ENCODE measurements at places on chromosomes 7 and 10. TPM values are rescaled to one million over a fixed set of nuclear protein-coding genes. Genes with fewer than 3 reads are reported as not detected.

SCIN gene
- total RNA-seq, result 0.26 TPM

PDE6C gene
- total RNA-seq, result not detected

FFAR4 gene
- total RNA-seq, result not detected

TLX1 gene
- total RNA-seq, result not detected

STAM gene
- total RNA-seq, result 21.9 TPM

TEX47 gene
- total RNA-seq, result not detected

PRSS37 gene
- total RNA-seq, result not detected

STOX1 gene
- not detected for total RNA-seq

DPYSL4 gene
- total RNA-seq, result 0.13 TPM

TSPAN13 gene
- 32.6 TPM for total RNA-seq

BMPER gene
- 0.13 TPM for total RNA-seq

NME8 gene
- not detected for total RNA-seq

LBX1 gene
- total RNA-seq, result not detected

C10orf105 gene
- total RNA-seq, result not detected

PTPN20 gene
- 2.9 TPM for total RNA-seq

TUBAL3 gene
- 0.26 TPM for total RNA-seq

ZP3 gene
- total RNA-seq, result 12.8 TPM

LRRC4 gene
- 0.64 TPM for total RNA-seq

MMP21 gene
- not detected for total RNA-seq

GSTO2 gene
- 29.2 TPM for total RNA-seq

ETV1 gene
- 0.13 TPM for total RNA-seq

NKX6-2 gene
- total RNA-seq, result not detected

HOXA6 gene
- total RNA-seq, result not detected

TRPV6 gene
- total RNA-seq, result 0.26 TPM

HYAL4 gene
- under 0.01 TPM for total RNA-seq

ADAM12 gene
- total RNA-seq, result 1.8 TPM

FAM25C gene
- not detected for total RNA-seq

SLC16A9 gene
- 7.8 TPM for total RNA-seq

GRB10 gene
- total RNA-seq, result 67.7 TPM

NEUROG3 gene
- not detected for total RNA-seq

SPACDR gene
- 0.38 TPM for total RNA-seq

VGF gene
- total RNA-seq, result not detected
